ENCODE measurements at places on chromosomes 1 and 21.

DNA sequence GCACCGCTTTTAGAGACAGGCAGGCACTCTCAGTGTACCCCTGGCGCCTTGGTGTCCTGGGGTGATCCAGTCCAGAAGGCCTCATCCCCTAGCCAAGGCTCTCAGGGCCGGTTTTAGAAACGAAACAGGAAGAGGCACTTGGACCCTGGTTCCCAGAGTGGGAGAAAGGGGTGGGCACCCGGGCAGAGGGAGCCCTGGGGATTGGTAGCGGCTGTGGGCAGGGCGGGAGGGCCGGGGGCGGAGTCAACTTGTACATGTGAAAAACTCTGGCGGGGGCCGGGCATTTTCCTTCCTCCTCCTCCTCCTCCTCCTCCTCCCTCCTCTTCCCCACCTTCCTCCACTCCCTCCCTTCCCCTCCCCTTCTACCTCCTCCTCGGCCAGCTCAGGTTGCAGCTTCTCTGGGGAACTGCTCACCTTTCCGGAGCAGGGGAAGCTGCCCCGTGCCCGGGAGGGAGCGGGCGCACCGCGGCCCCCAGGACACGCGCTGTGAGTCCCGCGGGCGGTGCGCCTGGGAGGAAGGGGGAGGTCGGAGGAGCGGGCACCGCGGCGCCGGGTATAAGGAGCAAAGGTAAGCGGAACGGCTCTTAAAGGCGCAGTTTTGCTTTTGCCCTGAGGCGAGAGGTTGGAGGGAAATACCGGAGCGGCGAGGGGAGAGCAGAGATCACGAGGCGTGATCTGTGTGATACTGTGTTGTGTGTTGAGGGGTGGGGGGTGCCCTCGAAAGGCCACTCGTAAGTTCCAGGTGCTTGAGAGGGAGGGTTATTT is at the start of gene CDK18:
Gene CDK18, plus strand, starts transcription at position 359 of the 765 bp plus-strand sequence. CDS start 18,499 bp downstream, outside the sequence.
- DNase-seq: peak; percentile 77

GRCh38 chr1:218571491-218571890 is 226.4 kb downstream of the TGFB2 start:
- DNase-seq: no peak

DNA sequence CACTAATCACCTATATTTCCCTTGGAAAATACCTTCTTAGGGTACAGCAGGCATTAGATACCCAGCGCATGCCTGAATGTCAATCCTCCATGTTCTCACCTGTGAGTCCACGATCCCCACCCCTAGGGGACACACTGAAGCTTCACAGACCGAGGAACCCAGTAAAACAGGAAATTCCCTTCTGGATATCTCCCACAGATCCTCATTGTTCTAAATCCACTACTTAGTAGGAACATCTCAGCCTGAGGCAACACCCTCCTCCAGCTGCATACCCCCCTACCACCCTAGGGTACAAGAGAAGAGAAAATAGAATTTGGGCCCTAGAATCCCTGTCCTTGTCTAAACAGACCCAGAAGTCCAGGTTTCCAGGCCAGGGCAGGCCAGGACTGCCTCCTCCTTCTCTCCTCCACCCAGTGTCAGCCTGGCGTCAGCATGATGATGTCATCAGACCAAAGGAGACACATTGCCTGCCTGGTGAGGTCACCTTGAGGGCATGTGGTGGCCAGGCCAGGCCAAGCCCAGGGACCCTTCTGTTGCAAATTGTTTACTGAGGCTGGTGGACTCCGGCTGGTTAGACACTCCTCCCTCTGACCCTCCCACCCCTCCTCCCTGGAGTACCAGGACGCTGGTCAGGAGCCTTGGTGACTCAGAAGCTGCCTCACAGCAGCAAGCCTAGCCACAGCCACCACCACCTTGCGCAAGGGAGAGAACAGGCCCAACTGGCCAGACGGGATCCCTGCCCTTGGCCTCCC is 6.2 kb downstream of the NECTIN4 start:
- peak; percentile 97 for DNase-seq

DNA sequence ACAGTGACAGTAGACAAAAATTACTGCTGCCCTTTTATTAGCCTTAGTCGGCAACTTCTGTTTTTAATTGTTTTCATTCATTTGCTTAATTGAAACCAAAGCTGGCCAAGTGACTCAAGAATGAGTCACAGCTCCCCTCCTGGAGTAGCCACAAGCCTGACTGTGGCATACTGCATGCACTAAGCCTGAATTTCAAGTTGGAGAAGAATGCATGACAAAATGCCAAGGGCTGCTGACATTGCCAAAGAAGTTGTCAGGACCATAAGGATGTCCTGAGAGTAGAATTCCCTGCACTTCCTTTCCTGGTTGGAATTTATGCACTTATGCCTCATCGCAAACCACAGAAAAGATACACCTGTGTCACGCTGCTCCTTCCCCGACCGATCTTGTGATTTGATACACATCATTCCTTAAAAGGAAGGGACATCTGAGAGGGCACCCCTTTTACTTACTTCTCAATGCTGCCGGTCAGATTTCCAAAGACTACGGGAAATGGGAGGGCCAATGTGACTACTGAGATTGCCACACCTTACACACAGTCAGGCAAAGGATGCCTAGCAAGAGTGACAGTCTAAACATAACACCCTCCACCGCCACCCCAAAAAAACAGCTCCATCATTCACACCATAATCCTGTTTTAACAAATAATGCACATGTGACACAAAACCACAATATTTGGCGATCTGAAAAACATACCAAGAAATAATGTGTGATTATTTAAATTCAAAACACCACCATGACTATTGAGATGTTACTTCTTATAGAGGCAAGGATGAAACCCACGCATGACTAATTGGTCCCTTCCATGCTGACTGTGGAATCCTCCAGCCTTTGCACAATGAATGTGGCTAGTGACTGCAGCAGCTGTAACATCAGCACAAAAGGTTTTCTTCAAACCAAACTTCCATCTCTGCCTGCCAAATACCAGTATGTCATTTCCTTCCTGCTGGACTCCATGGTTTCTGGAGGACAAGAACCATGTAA is 28.2 kb downstream of the VAV3 start:
- peak; percentile 93 for DNase-seq

GRCh38 chr1:226104671-226105121 is 42.2 kb downstream of the H3-3A start:
- DNase-seq: no peak

DNA sequence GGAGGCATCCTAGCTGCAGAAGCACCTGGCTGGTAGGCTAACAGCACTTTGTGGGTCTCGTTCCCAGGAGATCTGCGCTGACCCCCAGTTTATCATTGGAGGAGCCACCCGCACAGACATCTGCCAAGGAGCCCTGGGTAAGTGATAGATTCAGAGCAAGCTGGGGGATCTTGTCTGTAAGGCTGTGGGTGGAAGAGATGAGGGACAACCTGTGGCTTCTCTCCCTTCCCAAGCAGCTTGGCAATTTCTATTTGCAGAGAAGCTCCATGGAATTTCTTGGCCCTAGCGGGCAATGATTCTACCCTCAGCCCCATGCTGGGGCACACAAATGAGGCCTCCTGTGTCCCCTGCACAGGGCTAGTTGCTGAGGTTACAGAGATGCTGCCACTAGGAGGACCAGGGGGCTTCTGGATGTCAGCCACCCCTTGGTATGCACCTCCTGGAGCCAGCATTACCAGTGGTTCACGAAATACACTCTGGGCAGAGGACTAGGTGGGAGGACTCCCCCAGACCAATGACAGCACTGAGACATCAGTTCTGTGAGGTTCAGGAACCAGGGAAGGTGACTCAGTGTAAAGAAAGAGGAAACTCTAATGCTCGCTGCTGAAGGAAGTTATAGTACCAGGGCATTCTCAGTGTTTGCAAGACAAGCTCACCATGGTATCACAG is 5.5 kb downstream of the CAPN2 start:
- peak; percentile 86 for DNase-seq

DNA sequence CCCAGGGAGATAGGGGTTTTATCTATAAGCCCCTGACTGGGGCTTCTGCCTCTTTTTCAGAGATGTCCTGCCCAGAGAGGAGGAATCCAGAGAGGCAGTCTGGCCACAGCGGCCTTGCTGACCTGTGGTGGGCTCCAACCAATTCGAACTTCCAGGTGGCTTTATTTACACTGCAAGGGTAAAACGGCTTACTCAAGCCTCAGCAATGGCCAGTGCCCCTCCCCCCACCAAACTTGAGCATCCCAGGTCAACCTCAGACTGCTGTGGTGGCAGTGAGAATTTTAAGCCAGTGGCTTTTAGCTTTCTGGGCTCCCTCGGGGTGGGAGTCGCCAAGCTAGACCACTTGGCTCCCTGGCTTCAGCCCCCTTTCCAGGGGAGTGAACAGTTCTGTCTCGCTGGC is 384.0 kb upstream of the BEND5 start:
- DNase-seq: no peak

DNA sequence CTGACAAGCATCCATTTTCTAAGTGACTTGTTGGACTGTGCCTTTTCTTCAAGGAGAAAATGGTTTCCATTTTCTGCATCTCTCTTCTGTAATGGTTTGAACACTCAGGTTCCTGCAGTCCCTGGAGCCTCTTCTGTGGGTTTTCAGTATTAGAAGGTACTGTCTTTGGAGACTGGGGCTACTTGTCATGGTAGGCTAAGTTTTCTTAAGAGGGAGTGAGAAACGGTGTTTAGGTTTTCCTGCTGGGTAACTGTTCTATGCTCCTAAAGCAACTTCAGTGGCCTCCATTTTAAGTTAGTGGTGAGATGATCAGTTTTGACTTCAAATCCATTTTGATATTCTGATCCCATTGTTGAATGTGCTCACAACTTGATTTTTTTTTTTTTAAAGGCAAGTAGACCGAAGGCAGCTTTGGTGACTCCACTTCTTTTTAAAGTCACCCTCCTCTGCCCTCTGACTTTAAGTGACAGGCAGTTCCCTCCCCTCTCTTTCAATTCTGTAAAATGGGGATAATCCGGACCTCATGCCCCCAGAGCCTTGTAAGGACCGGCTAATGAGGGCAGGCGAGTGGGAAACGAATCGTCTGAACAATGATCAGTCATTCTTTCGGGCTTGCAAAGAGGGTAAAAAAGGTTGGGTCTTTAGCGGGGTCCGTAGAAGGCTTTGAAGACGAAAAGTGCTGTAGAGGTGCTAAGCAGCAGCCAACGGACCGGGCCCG is 1.0 kb upstream of the ARID1A start:
- peak; percentile 41 for DNase-seq

- no peak for DNase-seq
Observed at GRCh38 chr1:48718705-48719104, 58.0 kb downstream of the BEND5 start.

GRCh38 chr21:29164323-29164942 is 34.0 kb downstream of the MAP3K7CL start:
- DNase-seq: peak; percentile 70

DNA sequence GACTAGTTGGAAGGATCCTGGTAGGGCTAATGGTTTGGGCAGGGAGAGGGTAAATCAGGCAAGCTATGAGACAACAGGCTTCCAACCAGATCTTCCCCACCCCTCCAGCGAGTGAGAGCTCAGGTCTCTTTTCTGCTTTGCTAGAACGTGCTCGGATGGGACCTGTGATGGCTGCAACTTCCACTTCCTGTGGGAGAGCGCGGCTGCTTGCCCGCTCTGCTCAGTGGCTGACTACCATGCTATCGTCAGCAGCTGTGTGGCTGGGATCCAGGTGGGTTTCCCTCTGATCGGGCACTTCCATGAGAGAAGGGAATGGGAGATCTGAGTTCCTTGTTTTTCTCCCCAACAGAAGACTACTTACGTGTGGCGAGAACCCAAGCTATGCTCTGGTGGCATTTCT is 14.0 kb upstream of the SARS1 start:
- DNase-seq: no peak

DNA sequence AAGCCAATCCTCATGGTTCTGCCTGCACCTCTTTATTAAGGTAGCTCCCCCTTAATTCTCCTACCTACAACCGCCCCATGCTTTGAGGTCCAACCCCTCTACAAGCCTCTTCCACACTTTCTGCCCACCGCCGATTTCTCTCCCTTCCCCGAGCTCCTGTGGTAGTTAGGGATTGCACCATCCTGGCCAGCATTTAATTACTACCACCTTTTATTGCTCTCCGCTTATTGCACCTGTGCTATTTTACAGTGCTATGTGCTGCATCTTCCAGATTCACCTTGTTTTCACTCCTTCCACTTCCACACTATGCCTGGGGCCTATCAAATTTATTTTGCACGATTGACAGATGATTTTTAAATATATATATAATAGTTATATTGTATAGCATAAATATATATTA is 29.3 kb upstream of the DNAJC11 start:
- DNase-seq: no peak

DNA sequence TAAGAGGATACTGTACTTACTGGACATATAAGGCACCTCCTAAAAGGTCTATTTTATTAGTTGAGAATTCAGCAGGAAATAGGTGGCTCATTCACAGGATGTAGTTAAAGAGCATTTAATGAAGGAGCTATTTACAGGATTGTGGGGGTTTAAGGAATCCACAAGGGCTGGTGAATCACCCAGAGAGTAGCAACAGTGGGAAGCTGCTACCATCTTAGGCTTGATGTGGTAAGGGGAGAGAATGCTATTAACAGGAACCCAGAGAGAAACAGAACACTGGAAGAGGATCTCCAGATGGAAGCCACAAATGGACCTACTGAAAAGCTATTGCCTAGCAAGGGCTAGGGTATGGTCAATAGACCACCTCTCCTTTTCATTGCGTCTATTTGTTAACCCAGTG is 52.0 kb upstream of the COL11A1 start:
- no peak for DNase-seq

GRCh38 chr1:207474210-207474609 is 20.1 kb downstream of the CR2 start:
- DNase-seq: no peak

- peak; percentile 62 for DNase-seq
Observed at GRCh38 chr1:39491146-39491921, at the start of gene BMP8A. Gene BMP8A, plus strand, starts transcription at chr1:39491636. Its CDS starts 356 bp downstream, at chr1:39491992.

GRCh38 chr1:185739967-185740366 is 5.8 kb downstream of the HMCN1 start:
- no peak for DNase-seq

- DNase-seq: no peak
Observed at GRCh38 chr1:17229379-17229778, 19.5 kb upstream of the PADI3 start.

GRCh38 chr1:9852410-9853248 is 28.9 kb upstream of the CLSTN1 start:
- no peak for DNase-seq

DNA sequence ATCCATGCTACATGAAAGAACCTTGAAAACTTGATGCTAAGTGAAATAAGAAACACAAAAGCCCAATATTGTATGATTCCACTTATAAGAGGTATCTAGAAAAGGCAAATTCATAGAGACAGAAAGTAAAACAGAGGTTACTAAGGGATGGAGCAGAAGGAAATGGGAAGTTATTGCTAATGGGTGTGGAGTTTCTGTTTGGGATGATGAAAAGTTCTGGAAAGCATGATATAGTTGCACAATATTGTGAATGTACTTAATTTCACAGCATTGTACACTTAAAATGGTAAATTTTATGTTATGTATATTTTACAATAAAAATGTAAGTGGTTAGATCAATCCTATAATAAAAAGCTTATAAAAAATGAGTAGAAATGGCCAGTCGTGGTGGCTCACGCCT is 1.6 kb upstream of the NECAP2 start:
- DNase-seq: no peak

Measured in NB4 (cell line).